ENCODE measurements at places on chromosomes 2 and 18.
A peak's percentile ranks its signal among the peaks of the same experiment; 100 is the strongest.

- DNase-seq: no peak
These were observed 26.9 kb upstream of the ARL5A start for GRCh38 chr2:151855111-151855510.

DNA sequence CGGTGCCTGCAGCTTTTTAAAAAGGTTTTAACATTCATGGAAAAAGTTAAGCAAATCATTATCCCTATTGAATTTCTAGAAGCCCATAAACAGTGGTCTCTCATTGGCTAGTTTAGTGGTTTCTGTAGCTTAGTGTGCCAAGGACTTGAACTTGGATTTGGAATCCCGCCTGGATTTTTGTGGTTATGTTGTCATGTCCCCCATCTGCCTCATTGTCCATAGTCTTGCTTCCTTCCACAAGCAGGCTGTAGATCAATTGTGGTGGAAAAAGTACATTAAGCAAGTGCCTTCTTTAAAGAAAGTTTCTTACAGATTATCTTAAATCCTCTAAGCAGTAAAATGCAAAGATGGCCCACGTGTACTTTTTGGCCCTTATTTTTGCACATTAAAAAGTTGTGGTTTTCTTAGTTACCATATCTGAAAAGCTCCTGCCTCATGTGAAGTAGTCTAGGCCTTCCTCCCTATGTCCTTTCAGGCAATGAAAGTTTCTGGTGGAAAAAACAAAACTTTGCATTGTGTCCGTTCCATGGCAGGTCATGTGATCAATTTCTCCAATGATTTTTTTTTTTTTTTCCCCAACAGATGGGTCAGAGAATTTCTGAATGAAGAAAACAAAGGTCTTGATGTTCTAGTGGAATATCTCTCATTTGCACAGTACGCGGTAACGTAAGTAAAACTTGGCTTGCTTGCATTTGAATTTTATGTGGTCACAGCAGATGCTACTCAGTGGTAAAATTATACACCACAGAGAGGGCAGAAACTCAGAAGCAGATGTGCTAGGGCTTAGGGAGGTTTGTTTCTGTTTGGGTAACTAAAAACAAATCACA is 158.9 kb downstream of the PRPF40A start:
- DNase-seq: peak; percentile 32

GRCh38 chr18:46892842-46893241 is 24.5 kb downstream of the PIAS2 start:
- no peak for DNase-seq

- no peak for DNase-seq
These were observed 92.5 kb downstream of the C2orf74 start for GRCh38 chr2:61254536-61254935.

- DNase-seq: no peak
These were observed 474.5 kb upstream of the DCC start for GRCh38 chr18:51865538-51865937.

- no peak for DNase-seq
These were observed 33.9 kb downstream of the ZNF516 start for GRCh38 chr18:76461148-76461547.

DNA sequence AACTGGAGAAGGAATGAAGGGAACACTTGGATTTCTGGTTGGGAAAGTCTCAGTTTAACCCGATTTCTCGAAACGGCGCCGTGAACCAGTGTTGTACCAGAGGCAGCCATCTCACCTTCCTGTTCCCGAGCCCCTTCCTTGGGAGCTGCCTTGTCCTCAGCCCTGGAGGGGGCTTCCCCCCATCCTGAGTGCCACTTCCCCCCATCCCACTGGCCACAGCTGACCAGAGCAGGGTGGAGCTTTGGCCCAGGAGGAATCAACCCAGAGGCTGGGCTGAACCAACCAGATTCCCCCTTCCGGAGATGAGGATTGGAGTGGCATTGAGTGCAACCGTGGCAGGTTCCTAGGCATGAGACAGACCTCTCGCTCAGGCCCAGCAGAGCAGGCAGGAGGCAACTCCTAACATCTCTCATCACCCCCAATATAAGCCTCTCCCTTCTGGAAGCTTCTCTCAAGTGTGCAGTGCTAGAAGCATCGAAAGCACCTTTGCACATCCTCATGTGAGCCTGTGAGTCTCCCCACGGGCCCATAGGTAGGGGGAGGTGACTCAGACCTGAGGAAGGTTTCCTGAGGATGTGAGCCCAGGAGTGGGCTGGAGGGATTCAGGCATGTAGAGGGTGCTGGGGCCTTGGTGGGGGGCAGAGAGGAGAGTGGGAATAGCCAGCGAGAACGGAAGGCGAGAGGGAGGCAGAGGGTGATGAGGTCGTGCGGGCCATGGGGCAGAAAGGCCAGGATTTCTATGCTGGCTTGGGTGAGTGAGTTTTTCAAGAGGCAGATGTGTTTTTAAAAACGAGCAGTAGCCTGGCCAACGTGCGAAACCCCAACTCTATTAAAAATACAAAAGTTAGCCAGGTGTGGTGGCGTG is 11.9 kb downstream of the NGEF start:
- DNase-seq: no peak

- no peak for DNase-seq
These were observed 1071.3 kb upstream of the ZEB2 start for GRCh38 chr2:145591109-145591809.

DNA sequence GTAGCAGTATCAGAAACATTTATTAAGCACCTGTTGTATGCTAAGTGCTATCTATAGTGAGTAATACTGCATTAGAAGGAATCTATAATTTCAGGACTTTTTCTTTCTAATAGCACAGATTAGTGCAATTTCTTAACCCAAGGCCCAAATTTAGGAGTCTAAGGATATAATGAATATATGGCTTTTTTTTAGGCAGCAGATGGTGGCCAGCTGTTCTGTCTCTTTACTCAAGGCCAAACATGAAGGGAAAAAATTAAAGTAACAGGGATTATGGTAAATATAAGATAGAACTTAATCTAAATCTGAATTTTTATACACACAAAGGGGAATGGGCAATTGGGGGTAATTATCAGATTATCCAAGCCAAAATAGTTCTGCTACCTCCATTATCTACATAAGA is 230.6 kb upstream of the SP5 start:
- DNase-seq: peak; percentile 31

DNA sequence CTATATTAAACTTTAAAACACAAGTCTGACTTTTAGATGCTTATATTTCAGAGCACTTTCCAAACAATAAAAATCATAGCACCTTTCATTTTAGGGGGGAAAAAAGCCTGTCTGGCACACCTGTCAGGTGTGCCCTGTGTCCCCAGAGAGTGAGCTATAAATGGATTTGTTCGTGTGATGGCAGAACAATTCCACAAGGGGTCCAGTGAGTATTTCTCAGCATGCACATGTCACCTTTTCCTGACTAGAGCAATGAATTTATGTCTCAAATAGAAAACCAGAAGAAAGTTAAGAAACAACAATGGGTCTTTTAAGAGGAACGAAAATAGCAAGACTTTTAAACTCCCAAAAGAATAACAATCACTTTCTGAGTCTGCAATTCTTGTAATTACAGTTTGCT is 55.9 kb downstream of the ACVR1C start:
- no peak for DNase-seq

Data from NCI-H524 (cell line).